ENCODE measurements at places on chromosomes 3 and 15.
A peak's percentile ranks its signal among the peaks of the same experiment; 100 is the strongest.

DNA sequence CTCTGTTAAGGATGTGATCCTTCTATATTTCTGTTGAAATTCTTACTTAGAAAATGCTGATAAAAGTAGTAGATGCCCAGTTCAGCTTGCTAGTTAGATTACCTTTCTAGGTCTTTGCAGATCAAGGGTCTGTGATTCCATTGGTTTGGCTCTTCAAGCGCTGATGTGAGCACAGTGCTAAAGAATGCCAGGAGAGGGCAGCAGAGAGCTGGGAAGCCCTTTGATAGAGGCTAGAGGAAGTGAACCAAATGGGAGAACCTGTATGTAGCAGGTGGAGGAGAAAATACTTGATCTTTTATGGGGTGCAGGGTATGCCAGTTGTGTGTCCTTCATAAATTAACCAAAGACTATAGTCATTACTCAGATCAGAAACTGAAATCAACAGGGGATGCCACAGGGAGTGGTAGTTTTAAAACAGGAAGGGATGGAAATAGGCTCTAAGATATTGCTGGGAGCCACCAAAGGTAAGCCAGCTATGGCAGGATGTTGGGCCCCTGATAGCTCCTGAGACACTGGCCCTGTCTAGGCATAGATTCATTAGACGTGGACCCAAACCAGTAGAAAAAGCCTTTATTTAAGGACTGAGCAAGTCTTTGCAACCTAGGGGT lies 677.4 kb downstream of the SQOR start:
- peak; percentile 43 for DNase-seq

DNA sequence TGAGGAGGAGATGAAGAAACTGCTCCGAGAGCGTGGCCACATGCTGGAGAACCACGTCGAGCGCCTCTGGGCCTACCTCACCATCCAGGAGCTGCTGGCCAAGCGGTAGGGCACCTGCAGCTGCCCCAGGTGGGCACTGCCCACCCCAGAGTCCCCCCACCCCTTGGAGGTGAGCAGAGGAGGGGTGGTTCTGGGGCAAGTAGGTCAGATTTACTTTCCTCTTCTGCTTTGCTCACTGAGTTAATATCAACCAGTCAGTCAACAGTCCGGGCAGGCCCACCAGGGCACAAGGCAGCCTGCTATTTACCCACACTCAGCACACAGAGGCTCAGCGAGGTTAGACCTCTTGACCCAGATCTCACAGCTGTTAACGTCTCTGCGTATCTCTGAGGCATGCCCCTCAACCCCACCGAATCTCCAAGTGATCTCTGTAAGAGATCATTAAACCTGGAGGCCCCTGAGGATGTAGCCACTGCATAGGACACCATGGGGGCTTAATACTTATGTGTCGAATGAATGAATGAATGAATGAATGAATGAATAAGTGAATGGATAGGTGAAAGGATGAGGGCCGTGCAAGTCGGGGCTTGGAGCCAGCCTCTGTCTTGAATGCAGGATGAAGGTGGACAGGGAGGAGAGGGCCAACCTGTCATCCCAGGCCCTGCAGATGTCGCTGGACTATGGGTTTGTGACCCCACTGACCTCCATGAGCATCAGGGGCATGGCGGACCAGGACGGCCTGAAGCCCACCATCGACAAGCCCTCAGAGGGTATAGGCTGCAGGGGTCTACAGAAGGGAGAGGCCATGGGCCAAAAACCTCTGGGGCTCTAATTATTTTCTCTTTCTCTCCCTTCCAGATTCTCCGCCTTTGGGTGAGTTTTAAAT lies 8.0 kb upstream of the ITIH3 start:
- no peak for DNase-seq

DNA sequence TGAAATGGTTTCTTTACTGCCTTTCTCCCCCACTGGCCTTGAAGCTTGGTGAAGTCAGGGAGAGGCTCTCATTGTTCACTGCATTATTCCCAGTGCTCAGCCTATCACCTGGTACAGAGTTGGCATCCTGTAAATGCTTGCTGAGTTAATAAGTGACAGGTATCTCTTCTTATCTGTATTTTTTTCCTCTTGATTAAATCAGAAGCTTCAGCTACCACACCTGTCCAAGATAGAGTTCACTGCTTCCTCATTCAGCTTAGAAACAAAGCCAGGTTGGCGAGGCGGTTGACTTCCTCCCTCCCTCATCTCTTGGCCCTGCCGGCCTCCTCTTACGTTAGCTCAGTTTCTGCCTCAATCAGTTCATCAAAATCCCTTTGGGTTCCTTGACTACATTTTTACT lies 142.8 kb downstream of the LIPC start:
- no peak for DNase-seq

DNA sequence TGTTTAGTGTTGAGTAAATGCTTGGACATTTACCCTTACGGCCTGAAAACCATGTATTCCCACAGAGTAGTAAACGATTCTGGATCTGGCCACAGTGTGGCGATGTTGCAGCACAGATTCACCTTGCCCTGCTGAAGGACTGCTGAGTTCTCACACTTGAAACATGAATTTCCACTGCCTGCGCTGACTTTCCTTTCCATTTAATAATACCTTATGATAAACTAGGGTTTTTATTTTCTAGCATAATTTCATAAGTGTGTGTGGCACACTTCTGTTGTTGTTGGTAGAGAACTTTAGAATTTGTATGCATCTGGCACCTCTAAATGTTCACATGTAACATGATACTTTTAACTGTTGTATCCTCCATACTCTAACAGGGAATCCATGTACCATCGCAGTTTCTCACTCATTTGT lies 53.9 kb downstream of the C3orf38 start:
- DNase-seq = peak; percentile 21

- no peak for DNase-seq
Measured at GRCh38 chr3:54376939-54377578, 254.7 kb downstream of the CACNA2D3 start.

GRCh38 chr15:40104296-40104864 lies 4.3 kb downstream of the BMF start:
- DNase-seq = no peak

DNA sequence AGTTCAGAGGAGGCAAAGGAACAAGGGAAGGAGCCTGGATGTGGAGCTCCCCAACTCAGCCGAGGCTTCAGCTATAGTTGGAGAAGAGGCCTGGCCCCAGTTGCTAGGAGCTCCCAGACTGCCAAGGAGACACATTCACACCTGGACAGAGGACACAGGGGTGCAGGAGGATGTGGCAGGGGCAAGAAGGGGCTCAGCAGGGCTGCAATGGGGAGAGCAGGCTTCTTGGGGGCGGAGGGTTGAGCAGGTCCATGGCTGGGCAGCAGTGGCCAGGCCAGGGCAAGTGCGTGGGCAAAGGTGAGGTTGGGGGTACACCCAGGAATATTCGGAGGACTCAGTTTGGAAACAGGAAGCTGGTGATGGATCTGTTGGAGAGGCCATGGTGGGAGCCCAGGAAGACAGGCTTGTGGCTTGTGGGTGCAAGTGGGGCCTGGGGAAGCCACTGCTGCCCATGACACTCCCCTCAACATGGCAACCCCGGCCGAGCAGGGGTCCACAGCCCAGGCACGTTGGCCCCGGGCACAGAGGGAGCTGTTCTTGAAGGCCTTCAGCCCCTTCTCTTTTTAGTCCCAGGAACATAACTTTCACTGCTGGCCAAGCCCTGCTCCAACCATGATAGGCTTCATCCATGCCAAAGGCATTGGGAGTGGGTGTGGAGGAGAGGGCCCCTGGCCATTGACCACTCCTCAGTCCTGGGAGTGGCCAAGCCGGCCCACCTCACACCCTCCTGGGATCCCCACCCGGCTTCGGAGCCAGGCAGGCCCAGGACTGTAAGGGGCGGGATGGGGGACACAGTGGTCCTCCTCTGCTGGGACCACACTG lies 33.3 kb downstream of the TSPAN3 start:
- no peak for DNase-seq

- no peak for DNase-seq
Measured at GRCh38 chr3:42864321-42864950, 11.2 kb downstream of the CYP8B1 start.

DNA sequence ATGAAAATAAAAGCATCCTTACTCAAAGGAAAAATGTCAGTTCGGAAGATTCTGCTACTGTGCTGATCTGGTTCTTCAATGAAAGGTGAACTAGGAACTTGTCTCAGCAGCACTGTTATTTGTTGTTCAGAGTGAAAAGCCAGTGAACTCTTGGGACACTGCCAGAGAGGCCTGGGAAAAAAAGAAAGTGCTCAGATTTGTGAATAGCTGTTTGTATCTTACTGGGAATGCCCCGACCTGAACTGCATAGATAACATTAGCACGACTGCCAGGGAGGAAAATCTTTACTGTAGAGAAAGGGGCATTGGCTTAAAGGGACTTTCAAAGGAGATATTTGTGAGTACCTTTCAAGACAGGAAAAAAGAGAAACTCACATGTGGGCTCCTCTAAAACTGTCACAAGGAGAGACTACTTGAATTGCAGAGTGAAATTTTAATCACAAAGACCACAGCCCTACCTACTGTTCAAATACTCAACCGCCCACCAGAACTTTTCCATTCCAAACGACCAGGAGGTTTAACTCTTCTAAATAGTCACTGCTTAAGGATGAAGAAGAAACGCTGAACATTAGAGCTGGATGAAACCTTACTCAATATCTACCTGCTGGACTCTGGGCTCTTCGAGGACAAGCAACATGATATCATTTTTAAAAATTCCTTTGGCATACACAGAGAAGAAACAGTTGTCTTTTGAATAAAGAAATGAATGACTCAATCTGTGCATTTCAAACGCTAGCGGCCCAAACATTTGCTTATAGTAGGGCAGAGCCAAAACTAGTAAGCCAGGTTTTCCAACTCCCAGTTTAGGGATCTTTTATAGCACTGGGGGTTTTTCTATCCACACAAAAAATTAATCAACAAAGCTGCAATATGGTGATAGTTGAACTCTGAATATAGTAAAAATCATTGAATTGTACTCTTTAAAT lies 13.4 kb downstream of the TAMM41 start:
- no peak for DNase-seq

GRCh38 chr3:99868311-99868646 lies 50.6 kb downstream of the CMSS1 start:
- no peak for DNase-seq

DNA sequence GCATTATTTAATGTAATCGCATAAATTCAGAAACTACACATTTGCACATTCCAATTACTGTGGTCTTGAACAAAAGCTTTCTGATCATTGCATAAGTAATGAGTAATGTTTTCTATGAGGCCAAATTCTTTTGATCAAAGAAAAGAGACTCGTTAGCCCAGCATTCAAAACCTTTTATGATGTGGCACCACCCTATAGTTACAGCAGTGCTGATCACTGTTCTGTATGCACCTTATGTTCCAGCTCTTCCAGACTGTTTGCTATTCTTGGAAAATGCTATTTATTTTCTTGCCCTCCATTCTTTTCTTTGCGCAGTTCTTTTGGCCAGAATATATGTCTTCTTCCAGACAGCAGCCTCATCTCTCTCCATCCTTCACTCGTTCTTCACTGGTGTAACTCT lies 42.3 kb downstream of the MAP3K13 start:
- DNase-seq = no peak

DNA sequence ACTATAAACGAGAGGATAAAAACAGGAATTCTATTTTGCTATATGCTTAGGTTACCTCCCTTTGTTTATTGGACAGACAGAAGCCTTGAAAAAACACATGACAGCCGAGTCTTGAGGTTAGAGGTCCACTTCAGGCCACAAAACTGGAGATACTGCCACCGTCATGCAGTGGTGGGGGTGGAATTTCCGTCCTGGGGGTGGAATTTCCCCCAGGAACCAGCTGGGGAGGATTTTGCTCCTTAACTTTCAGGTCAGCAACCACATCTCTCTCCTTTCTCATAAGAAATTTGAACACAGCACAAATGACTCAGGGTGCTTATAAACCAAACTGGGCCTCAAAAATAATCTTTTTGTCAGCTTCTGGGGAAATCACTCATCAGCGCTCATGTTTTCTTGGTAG lies 545.8 kb upstream of the ADAMTS9 start:
- DNase-seq = no peak
